Fibroblast of gingiva (primary cell): ENCODE measurements at places on chromosomes 2 and 18.

DNA sequence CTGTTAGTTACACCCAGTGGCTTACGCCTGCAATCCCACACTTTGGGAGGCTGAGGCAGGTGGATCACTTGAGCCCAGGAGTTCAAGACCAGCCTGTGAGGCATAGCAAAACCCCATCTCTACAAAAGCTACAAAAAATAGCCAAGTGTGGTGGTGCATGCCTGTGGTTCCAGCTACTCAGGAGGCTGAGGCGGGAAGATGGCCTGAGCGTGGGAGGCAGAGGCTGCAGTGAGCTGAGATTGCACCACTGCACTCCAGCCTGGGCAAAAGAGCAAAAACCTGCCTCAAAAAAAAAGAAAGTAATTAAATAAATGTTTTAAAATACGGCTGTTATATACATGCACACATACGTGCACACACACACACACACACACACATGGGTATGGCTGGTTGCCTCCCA, 194.8 kb downstream of the HDAC4 start:
- DNase-seq, result no peak

DNA sequence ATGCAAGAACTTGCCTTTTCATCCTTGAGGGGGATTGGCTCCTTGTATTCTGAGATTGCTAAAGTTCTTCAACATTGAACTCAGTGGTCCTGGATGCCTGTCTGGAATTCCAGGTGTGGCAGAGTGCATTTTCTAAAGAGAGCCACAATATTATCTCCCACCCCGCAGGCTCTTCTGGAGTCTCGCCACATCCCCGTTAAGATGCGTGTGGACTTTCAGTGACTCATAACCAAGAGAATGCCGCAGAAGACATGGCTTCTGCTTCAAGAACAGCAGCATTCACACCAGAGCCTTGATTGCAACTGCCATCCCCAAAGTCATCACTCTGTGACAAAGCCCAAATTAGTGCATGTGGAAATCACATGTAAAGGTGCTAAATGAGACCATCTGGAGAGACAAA, 142.7 kb downstream of the CDH20 start:
- DNase-seq, result no peak

GRCh38 chr18:27138079-27138478, 47.0 kb downstream of the CHST9 start:
- DNase-seq, result no peak

DNA sequence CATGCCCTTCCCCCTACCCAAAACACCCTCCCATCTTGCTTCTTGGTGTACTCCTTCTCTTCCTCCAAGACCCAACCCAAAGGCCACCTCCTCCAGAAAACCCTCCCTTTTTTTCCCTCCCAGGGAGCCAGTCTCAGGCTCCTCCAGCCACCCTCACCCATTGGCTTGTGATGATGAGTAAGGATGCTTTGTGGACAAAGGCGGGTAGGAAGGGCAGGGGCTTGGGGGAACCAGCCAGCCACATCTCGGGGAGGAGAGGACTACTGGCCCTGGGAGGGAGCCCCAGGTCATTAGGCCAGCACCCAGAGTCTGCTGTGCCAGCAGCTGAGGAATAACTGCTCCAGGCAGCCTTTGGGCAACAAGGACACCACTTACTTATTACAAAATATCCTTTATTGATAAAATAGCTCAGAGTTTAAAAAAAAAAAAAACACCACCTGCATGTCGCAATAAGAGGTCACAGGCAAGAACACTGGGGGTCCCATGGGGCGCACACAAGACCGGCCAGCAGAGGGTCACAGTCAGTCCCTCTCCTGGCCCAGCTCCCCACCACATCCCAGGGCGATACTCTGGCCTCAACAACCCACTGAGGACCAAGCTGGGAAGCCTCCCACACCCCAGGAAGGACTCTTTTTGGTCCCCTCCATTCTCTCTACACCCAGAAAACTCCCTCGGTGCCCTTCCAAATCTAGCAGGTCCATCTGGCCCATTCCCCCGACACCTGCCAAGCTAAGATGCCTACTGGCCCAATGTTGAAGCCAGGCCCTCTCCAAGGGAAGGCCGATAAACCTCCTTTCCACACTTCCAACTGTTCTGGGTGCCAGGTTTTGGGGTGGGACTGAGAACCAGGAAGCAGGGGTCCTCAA, 3.6 kb downstream of the ADRA2B start:
- DNase-seq, result no peak
